Left ventricle myocardium superior (tissue), 1 donor: ENCODE measurements at places on chromosomes 11 and 22.

DNA sequence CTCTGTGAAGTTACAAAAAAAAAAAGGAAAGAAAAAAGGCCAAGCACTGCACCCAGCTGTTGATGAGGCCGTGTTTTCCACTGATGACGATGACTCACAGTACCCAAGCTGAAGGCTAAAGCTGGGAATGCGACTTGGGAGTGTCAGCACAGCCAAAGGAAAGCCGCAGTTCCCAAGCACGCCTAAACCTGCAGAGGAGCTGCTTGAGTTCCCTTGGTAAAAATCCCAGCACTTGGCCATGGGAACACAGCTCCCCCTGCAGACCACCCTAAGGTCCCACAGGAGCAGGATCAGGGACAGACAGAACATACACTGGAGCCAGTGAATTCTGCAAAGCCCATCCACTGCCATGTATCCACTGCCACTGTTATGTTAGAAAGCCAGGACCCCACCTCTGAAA, 39.9 kb downstream of the SERGEF start:
- DNase-seq: peak; percentile 55

GRCh38 chr11:30025396-30026139, 8.7 kb upstream of the KCNA4 start:
- DNase-seq: no peak

GRCh38 chr22:48757985-48758561, 1069.6 kb downstream of the BRD1 start:
- DNase-seq: no peak

- no peak for DNase-seq
Measured at GRCh38 chr22:19753996-19754700, 6.4 kb upstream of the TBX1 start.

DNA sequence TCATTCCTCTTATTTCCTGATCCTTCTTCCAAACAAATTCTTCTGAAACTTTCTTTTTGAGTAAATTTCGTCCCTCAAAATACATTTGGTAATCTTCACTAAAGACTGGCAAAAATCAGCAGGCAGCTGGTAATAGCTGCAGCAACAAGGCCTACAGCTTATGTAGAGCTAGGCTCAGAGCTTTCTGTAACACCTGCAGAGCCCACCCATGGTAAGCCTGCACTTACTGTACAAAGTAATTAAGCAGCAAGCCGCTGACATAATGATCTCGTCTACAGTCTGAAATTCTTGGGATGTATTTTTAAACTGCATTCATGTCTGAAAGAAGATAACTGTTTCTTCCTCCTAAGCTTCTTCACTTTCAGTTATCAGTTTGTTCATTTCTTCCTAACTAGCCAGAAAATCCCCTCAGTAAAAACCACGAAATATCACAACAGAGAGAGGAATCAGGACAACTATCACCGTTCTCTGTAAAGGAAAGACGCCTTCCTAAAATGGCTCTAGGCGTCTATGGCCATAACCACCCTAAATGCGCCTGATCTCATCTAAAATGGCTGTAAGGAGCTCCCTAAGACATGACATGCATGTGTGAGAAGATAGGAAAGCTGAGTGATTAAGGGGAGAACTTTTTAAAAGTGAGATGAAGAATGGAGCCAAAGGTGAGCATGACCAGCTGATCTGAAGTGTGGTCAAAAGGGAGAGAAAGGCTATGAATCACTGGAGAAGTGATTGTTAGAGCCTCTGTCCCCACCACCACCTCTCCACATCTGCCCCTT, 56.2 kb downstream of the DENND5A start:
- DNase-seq: no peak

- DNase-seq: no peak
Measured at GRCh38 chr11:120432056-120433018, 79.2 kb upstream of the GRIK4 start.

DNA sequence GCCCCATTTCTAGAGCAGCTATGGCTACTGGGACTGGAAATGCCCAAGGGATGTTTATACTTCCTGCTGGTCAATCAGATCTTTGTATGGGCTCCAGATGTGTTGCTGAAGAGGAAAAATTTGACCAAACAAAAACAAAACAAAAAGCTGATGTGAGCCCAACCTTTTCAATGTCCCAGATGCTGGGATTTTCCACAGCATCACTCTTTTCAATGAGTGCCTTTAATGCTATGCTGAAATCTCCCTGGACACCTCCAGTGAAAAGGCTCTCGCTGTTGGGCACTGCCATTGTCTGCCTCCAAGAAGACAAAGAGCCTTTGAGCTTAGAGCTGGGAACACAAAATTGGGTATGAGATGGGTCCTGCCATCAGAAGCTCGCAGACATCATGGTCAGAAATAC, 671.9 kb downstream of the NTM start:
- no peak for DNase-seq

DNA sequence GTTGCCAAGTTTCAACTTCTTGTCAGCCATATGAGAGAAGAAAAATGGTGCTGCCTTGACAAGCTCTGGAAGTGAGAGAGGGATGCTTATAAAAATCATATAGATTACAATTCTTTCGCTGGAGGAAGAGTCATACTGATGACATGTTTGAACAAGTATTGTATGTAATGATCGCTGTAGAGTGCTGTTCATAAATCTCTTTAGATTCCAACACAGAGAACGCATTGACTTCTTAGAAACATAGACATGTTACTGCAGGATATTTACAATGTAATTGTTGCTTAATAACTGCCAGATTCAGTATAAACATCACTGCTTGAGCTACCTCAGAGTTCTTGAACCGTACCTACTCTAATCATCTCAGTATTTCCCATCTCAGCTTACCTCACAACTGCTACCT, 571.6 kb downstream of the LUZP2 start:
- DNase-seq: no peak

DNA sequence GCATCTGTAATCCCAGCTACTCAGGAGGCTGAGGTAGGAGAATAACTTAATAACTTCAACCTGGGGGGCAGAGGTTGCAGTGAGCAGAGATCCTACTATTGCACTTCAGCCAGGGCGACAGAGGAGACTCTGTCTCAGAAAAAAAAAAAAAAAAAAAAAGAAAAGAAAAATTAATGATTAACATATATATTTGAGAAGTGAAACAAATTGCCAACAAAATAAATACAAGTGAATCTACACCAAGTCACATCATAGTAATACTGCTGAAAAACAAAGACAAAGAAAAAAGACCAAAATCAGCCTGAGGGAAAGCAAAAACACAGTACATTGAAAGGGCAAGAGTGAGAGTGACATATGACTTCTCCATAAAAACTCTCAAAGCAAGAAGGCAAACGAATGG, 123.7 kb downstream of the CASP12 start:
- no peak for DNase-seq

- peak; percentile 48 for DNase-seq
Measured at GRCh38 chr11:132099692-132100091, 729.3 kb downstream of the NTM start.

DNA sequence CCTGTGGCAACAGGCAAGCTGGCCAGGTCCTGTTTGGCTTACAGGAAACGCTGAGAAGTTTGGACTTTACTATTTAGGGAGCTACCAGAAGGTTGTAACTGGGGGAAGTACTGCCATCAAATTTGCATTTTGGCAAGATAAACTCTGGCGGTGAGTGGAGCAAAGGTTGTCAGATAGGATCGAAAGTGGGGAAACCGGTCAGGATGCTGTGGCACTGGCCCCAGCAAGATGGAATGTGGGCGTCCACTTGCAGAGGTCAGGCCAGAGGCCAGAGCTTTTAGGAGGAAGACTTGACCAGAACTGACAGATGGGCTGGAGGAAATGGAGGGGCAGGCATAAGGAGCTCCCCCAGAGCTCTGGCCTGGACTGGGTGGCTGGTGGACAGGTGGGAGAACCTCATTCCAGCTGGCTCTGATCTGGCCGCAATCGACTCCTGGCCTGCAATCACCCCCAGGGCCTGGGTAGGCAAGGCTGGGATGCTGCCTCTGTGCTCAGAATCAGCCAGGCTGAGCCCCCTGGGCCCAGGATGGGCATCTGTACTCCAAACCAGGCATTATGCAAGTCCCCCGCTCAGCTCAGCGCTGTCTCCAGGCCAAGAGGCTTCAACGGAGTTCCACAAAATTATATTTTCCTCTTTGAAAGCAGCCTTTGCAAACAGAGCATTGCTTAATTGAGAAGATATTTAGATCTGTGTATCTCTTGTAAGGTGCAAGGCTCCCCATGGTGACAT, 178.3 kb upstream of the NECTIN1 start:
- DNase-seq: no peak

DNA sequence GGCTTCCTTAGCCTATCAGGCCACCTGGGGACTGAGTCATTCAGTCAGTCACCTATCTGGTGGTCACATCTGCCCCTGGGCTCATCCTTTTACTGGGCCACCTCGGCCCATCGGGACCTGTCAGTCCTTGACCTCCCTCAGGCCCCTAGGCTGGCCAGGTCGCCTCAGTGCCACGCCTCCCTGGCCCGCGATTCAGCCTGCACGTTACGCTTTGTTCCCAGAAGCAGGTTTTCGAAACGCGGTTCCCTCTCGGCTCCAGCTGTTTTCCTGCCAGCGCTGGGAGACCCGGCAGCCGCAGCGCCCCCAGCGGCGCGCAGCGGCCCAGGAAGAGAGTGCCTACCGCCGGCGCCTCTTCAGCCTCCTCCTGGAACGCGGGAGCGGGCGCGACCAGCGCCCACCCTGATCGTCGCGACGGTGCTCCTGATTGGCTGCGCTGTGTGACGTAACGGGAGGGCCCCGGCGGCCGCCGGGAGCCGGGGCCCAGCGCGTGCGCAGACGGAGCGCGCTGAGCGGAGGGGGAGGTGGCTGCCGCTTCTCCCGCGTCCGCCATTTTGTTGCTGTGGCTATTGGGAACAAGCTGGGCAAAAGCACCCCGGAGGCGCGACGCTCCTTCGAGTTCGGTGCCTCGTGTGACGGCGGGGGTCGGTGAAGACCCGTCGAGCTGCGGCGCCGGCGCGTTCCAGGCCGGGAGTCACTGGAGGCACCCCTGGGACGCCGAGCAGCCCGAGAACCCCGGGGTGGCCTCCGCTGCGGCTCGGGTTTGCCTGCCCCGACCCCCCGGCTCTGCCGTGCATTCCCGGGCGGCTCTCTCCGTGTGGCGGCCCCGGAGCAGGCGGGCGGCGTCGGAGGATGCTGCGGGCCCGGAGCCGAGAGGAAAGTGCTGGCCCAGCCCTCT, at the start of gene CRKL:
Gene CRKL, plus strand, starts transcription at position 492 of the 895 bp plus-strand sequence. CDS start 528 bp downstream, outside the sequence.
- DNase-seq: peak; percentile 98

- peak; percentile 38 for DNase-seq
Measured at GRCh38 chr22:41831383-41831782, 1.5 kb upstream of the SREBF2 start.

DNA sequence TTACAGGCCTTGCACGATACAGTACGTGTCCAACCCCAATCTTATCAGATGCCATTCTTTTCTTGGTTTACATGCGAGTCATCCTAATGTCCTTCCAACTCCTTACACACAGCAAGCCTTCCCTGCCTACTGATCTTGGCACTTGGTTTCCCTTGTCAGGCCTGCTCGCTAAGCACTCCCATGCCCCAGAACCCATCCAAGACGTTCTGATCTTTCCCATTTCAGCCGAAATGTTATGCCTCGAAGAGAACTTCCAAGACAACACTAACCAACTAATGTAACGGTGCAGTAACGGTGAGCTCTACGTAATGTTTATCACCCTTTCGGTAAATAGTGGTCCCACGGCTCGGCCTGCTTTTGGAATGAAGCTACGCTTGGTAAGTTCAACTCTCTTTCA, 521 bp downstream of the PES1 start:
- DNase-seq: no peak

- no peak for DNase-seq
Measured at GRCh38 chr11:107675902-107676301, 36.0 kb downstream of the SLN start.

DNA sequence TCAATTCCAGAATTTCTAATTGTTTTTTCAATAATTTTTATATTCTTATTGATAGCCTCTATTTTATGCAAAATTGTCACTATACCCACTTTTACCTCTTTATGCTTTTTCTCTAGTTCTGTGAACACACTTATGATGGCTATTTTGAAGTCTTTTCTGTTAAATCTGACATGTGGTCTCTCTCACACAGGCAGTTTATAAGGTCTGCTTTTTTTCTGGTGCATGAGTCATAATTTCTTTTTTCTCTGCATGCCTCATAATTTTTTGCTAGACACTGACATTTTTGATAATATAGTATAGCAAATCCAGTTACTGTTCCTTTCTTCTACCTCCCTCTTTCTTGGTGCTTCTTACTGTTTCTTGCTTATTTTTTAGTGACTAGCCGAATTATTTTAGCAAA, 36.0 kb downstream of the ZBTB44 start:
- DNase-seq: no peak

DNA sequence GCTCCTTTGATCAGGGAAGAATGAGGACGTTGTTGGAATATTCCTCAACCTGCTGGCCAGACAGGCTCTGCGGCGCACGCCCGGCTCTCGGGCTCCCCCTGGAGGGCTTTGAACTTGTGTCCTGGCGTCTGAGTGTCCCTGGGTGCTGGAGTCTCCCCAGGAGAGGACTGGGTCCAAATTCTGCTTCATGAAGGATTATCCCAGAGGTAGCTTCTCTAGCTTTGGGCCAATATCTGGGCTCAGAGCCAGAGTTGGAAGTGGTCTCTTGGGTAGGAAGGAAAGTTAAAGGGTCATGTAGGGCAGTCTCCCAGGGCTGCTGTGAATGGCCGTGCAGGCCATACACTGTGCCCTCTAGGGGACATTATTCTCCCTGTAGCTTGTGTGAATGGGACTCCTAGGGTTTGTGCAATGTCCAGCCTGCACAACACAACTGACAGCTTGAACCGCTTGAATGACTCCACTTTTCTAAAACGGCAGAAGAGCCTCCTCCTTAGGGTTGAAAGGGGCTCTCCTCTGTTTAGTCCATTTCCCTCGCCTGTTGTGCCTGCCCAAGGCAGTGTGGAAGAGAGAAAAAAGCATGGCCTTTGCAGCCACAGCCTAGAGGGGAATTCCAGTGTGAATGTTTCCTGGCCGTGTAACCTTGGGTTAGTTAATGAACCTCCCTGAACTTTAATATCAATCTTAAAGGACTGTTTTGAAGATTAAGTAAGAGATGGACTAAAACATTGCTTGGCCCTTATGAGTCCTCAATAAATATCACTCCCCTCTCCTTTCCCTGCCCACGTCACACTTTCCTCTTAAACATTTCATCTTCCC, 111.2 kb upstream of the THY1 start:
- DNase-seq: peak; percentile 86

- no peak for DNase-seq
Measured at GRCh38 chr11:69542314-69543168, 61.1 kb downstream of the LINC01488 start.

- DNase-seq: peak; percentile 83
Measured at GRCh38 chr11:72069787-72070251, 10.5 kb downstream of the NUMA1 start.

DNA sequence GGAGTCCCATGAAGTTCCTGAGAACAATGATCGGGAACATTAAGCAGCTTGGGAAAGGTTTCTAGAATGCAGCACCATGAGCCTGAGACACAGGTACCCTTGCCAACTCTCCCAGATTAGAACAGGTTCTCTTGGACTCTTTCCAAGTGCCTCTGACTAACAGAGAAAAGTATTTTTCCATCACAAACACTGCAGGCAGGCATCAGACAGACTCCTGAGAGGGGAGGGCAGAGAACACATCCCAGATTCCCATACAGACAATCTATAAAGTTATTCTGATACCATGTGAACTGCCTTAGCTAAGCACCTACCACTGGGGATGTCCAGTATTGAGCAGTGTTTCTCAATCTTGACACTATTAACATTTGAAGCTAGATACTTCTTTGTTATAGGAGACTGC, 27.3 kb downstream of the SERGEF start:
- DNase-seq: no peak

- peak; percentile 19 for DNase-seq
Measured at GRCh38 chr11:76159983-76160661, 46.2 kb downstream of the WNT11 start.
